ENCODE measurements at places on chromosomes 12 and 14.

GRCh38 chr12:112543751-112544150 is 125.0 kb downstream of the PTPN11 start:
- no peak for DNase-seq

DNA sequence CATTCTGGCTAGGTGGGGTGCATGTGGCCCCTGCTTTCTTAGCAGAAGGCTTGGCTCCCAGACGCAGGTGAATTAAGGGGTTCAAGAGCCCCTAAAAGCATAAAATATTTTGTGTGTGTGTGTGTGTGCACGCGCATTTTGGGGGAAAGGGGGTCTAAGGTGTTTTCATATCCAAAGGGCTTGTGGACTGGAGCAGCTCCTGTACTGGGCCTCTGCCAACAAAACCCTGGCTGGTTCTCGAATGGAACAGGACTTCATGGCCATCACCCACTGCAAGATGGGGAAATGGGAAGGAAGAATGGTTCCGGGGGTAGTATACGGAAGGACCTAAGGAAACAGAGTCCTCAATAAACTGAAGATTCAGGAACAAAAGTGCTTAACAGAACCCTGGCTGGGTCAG is 3.9 kb upstream of the ATN1 start:
- no peak for DNase-seq

DNA sequence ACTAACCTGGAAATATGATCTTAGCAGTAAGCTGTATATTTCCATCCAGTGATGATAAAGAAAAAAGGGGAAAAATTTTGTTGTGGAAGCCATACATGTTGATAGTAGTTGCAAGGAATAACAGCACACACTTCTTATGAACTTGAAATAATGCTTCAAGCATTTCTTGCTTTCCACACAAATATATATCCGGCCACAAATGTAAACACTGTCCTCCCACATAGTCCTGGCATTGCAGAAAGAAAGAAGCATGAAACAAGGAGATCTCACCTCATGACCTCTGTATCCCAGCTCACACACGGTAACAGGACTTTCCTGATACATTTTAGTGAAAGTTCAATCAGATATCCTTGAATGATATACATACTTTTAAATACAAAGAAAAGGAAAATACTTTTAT is 56.0 kb downstream of the LLPH start:
- no peak for DNase-seq

- DNase-seq = no peak
Measured at GRCh38 chr14:99382071-99382470, 98.6 kb downstream of the SETD3 start.

GRCh38 chr12:53101931-53102781 is 1.1 kb upstream of the SOAT2 start:
- no peak for DNase-seq

GRCh38 chr12:8603286-8603685 is 9.4 kb downstream of the AICDA start:
- DNase-seq = no peak

GRCh38 chr12:56677680-56678079 is 10.4 kb downstream of the PTGES3 start:
- no peak for DNase-seq
